Stimulated activated CD4-positive, alpha-beta T cell treated with anti-CD3 and anti-CD28 coated beads, Interleukin-12 subunit alpha, Interleukin-12 subunit beta, amount 100 ng/mL, for 4 hours (primary cell): ENCODE measurements at places on chromosomes 5 and 9.

DNA sequence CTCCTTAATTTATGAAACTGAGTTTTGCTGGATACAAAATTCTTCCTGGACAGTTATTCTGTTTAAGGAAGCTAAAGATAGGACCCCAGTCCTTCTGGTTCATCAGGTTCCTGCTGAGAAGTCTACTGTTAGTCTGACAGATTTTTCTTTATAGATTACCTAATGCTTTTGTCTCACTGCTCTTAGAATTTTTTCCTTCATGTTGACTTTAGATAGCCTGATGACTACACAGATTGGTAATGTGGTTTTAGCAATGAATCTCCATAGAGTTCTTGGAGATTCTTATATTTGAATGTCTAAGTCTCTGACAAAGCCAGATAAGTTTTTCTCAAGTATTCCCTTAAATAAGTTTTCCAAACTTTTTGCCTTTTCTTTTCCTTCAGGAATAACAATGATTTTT, 419.7 kb downstream of the CDH10 start:
- DNase-seq = no peak

DNA sequence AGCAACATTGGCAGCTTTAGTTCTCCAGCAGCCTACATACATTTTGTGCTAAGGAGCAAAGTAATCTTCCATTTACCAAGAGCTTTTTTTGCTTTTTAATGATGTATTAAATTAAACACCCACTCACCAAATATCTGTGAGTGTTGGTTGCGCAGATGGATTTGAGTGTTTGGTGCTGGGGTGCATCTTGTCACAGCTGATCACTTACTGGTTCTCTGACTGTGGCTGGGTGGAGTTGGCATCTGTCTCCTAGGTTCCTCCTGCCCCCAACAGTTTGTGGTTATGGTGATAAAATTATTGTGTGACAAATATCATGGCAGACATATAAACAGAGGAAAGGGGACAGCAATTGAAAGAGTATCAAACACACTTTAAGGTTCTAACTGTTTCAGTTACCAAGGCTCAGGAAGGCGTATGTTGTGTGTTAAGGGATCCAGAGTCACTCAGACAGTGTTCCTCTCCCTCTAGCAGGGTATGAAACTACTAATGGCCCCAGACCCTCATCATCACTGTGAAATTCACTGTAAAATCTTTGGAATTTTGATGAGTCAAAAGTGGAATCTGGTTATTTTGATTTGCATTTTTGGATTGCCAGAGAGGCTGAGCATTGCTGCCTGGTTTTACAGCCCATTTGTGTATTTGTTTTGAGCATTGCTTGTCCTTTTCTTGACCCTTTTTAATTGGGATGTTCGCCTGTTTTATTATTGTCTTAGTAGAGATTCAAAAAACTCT, 81.7 kb downstream of the PDE8B start:
- DNase-seq = no peak

GRCh38 chr5:106854922-106855321, 815.8 kb downstream of the EFNA5 start:
- DNase-seq = no peak

DNA sequence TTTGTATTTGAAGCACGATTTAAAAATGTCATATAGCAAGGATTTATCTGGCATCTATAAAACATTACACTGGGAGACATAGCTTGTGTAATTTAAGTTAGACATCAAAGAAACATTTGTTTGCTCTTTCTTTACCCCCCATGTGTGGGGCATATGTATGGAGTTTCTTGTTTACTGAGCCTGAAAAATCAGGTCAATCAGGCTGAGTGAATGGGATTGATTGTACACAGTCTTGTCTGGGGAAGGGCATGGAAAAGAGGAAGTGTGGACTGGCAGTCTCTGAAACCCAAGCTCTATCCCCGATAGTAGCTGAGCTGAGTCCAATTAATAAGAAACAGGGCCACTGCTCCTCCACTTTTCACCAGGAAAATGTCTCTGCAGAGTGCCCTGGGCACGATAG, 49.4 kb downstream of the SLC46A2 start:
- DNase-seq = no peak

DNA sequence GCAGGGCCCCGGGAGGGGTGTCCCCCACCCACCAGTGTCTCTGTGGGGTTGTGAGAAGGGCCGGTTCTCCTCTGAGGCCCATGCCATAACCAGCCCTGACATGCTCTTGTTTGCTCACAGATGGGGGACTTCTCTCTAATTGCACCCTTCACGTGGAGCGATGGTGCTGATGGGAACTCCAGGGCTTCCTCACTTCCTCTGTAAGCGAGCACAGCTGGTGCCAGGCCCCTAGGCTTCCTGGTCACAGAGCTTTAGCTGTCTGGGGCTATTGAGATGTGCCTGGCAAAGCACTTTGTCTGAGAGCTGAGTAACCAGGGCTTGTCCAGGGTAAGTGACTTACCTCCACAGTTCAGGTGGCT, 36.4 kb downstream of the PHF2 start:
- no peak for DNase-seq

- DNase-seq = no peak
These were observed 22.3 kb upstream of the ARL15 start for GRCh38 chr5:54332720-54333119.
